CD4-positive, alpha-beta T cell treated with Interleukin-6 for 4 hours (primary cell): ENCODE measurements at places on chromosomes 7 and 10.
A peak's percentile ranks its signal among the peaks of the same experiment; 100 is the strongest.

DNA sequence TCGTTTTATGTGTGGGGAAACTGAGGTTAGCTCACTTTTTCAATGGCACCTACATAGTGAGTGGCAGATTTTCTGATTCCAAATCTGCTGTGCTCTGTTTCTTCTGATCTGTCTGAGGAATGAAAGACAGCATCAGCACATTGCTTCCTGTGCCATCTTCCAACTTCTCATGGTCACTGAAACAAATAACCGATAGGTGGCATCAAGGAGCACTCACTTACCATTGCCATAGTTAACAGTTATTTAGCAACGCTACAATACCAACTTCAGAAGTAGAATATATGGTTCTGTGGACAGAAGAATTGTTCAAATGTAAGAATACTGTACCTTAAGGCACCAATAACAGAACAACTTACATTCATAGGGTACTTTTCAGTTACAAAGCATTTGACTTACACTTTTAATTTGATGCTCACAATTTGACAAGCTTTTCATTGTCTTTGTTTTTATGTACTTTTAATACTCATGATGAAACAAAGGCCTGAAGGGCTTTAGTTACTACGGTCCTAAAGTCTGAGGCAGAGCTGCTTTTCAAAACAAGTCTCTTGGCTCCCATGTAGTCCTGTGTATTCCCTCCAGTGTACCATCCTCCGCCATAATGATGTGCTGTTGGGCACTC lies 228.9 kb upstream of the TCF7L2 start:
- no peak for DNase-seq

GRCh38 chr7:88566162-88566729 lies 193.3 kb upstream of the ZNF804B start:
- no peak for DNase-seq

- DNase-seq, result no peak
These were observed 422.8 kb downstream of the DPP6 start for GRCh38 chr7:154474903-154475520.

- DNase-seq, result no peak
These were observed 222.2 kb upstream of the NRP1 start for GRCh38 chr10:33556620-33557019.

GRCh38 chr7:142754681-142755575 lies 5.7 kb downstream of the PRSS1 start:
- DNase-seq, result no peak

- no peak for DNase-seq
These were observed 36.6 kb downstream of the CACNA2D1 start for GRCh38 chr7:82406937-82407336.

- no peak for DNase-seq
These were observed 46.4 kb downstream of the DENND2A start for GRCh38 chr7:140594131-140594691.

- DNase-seq, result no peak
These were observed 18.7 kb downstream of the HERPUD2 start for GRCh38 chr7:35676211-35676610.

- DNase-seq, result no peak
These were observed 24.2 kb downstream of the UPP1 start for GRCh38 chr7:48113275-48113674.

DNA sequence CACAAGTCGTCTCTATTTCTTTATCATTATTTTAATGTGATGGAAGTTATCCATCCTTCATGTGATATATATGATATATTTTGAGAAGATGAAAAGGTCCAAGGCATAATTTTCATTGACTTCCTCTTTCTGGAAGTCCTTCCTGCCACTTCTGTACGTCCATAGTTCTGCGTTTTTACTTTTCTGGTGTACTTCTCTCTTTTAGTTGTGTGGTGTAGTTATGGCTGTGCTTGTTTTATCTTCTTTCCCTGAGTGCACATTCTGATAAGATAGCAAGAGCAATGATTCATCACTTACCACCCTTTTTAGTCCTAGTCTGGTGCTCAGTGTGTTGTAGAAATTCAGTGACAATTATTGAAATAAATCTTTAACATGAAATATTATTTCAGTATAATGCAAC lies 231.3 kb upstream of the FERD3L start:
- DNase-seq, result no peak

- DNase-seq, result no peak
These were observed 478.6 kb upstream of the KLF6 start for GRCh38 chr10:4263601-4263921.

- no peak for DNase-seq
These were observed 343.3 kb upstream of the MKI67 start for GRCh38 chr10:128469515-128469914.

GRCh38 chr7:33677556-33677955 lies 227.8 kb upstream of the BMPER start:
- no peak for DNase-seq

- no peak for DNase-seq
These were observed 132.9 kb downstream of the MBL2 start for GRCh38 chr10:52639652-52640051.

DNA sequence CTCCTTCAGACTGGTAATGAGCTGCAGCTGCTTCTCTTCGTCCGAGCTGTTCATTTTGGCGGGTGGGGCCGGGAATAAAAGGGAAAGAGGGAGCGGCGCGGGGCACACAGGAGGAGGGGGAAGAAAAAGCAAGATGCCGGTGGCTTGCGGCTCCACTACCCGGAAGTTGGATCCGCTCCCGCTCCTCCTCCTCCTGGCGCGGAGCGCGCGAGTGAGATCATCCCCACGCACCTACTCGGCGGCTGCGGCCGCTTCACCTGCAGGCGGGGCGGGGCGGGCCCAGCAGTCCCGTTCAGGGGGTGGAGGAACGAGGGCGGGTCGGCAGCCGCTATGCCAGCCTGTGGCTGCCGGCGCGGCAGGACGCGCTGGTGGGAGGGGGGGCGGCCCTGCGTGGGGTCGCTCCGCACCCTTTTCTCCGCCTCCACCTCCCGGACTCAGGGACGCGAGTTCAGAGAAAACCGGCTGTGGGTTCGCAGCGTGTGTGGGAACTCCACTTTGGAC lies at the start of gene SHTN1:
Gene SHTN1, minus strand, starts transcription at position 162 of the 501 bp plus-strand sequence. Its CDS starts 108 bp downstream, at position 54.
- DNase-seq, result peak; percentile 35

- no peak for DNase-seq
These were observed 139.3 kb downstream of the SLC25A13 start for GRCh38 chr7:96182424-96183158.
